ENCODE measurements at places on chromosomes 3 and 15.

GRCh38 chr15:64894395-64895056 is 17.2 kb upstream of the ANKDD1A start:
- H3K27ac ChIP-seq = peak overlapping the region; percentile 82
- peak overlapping the region; percentile 51 for H3K4me3 ChIP-seq
- H3K27me3 ChIP-seq = no peaks in the 10 kb centered on the region
- H3K4me1 ChIP-seq = peaks cover 71% of the 10 kb centered on the region
- DNase-seq = peak; percentile 82

GRCh38 chr3:152060701-152061100 is 187.3 kb downstream of the SUCNR1 start:
- no peak overlapping the region for H3K27ac ChIP-seq
- no peaks in the 10 kb centered on the region for H3K36me3 ChIP-seq
- H3K4me3 ChIP-seq = no peak overlapping the region

GRCh38 chr3:80439490-80439889 is 671.7 kb upstream of the ROBO1 start:
- no peaks in the 10 kb centered on the region for H3K4me1 ChIP-seq
- H3K4me3 ChIP-seq = no peak overlapping the region
- H3K27me3 ChIP-seq = no peaks in the 10 kb centered on the region
- H3K27ac ChIP-seq = no peak overlapping the region

GRCh38 chr3:71461749-71462483 is 121.6 kb downstream of the FOXP1 start:
- no peak for DNase-seq
- H3K4me3 ChIP-seq = no peak overlapping the region
- no peak overlapping the region for H3K27ac ChIP-seq
- peaks cover 9% of the 10 kb centered on the region for H3K36me3 ChIP-seq
- H3K27me3 ChIP-seq = no peaks in the 10 kb centered on the region

GRCh38 chr3:71513515-71513914 is 70.0 kb downstream of the FOXP1 start:
- H3K4me3 ChIP-seq = no peak overlapping the region
- no peaks in the 10 kb centered on the region for H3K36me3 ChIP-seq
- H3K27me3 ChIP-seq = no peaks in the 10 kb centered on the region
- H3K4me1 ChIP-seq = peaks cover 17% of the 10 kb centered on the region
- no peak overlapping the region for H3K27ac ChIP-seq

DNA sequence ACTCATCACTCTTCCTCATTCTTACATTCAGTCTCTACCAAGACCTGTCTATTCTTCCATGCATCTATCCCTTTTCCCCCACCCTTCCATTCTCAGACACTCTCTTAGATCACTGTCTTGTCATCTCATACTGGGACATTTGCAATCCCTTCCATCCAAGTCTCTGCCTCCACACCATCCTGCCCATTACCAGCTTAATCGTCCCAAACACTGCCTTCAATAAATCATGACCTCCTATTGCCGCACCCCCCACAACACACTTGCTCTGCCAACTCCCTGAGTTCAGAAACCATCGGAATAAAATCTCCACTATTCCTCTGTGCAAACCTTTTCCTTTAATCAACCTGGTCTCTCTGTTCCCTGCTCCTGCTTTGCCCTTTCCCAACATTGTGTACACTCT is 18.9 kb downstream of the MYH15 start:
- H3K27me3 ChIP-seq = no peaks in the 10 kb centered on the region
- H3K4me1 ChIP-seq = no peaks in the 10 kb centered on the region
- no peak overlapping the region for H3K27ac ChIP-seq

DNA sequence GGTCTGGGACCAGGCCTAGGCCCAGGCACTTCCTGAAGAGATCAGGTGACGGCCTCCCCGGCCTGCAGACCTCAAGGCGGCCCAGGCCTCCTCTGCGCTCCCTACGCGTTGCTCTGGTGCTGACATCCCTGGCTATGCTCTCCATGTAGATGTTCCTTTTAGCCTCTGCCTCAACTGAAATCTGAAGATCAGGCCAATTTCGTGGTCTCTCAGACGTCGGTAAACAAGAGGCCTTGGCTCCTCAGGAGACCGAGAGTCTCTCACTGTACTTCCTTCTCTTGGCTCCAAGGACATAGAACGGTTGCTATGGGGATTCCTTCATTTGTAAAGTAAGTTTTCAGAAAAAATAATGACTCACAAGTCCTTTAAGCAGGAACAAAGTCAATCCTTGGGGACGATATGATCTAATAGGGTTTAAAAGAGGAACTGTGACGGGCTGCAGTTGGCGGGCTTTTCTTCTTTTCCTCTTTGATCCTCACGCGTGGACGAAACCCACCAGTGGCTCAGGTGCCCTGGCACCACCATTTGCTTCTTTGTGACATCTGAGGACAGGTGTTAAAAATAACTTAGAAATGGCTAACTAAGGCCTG is 55.6 kb upstream of the CGNL1 start:
- H3K4me1 ChIP-seq = no peaks in the 10 kb centered on the region
- H3K4me3 ChIP-seq = no peak overlapping the region
- no peaks in the 10 kb centered on the region for H3K36me3 ChIP-seq

DNA sequence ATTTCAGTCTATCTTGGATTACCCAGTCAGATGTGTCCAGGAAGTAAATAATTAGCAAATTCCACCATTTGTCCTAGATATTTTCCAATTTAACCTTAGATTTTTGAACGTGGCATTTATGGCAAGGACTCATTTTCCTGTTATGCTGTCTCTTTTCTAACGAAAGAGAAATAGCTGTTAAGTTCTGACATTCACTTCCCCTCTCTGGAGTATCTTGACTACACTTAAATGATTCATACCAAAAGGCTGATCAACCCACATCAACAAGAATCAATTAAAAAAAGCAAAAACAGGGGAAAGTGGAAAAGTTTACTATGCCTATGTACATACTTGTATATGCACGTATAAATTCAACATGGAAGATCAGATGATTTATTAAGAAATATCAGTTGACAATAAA is 149.9 kb downstream of the FRMD5 start:
- H3K4me3 ChIP-seq = no peak overlapping the region
- no peak overlapping the region for H3K27ac ChIP-seq
- no peak for DNase-seq

- H3K27me3 ChIP-seq = no peaks in the 10 kb centered on the region
- no peaks in the 10 kb centered on the region for H3K4me1 ChIP-seq
- H3K36me3 ChIP-seq = no peaks in the 10 kb centered on the region
- no peak for DNase-seq
- H3K4me3 ChIP-seq = no peak overlapping the region
Measured at GRCh38 chr3:46666453-46666845, 27.0 kb downstream of the ALS2CL start.

- H3K4me1 ChIP-seq = peaks cover 12% of the 10 kb centered on the region
- H3K27me3 ChIP-seq = peaks cover 2% of the 10 kb centered on the region
- no peak for DNase-seq
- no peaks in the 10 kb centered on the region for H3K36me3 ChIP-seq
- H3K27ac ChIP-seq = no peak overlapping the region
- H3K4me3 ChIP-seq = no peak overlapping the region
Measured at GRCh38 chr3:130527426-130527825, 10.4 kb downstream of the COL6A6 start.

- no peaks in the 10 kb centered on the region for H3K4me1 ChIP-seq
- no peak overlapping the region for H3K4me3 ChIP-seq
- no peak overlapping the region for H3K27ac ChIP-seq
- no peak for DNase-seq
- no peaks in the 10 kb centered on the region for H3K27me3 ChIP-seq
- no peaks in the 10 kb centered on the region for H3K36me3 ChIP-seq
Measured at GRCh38 chr15:47678040-47678439, 39.3 kb upstream of the SEMA6D start.

DNA sequence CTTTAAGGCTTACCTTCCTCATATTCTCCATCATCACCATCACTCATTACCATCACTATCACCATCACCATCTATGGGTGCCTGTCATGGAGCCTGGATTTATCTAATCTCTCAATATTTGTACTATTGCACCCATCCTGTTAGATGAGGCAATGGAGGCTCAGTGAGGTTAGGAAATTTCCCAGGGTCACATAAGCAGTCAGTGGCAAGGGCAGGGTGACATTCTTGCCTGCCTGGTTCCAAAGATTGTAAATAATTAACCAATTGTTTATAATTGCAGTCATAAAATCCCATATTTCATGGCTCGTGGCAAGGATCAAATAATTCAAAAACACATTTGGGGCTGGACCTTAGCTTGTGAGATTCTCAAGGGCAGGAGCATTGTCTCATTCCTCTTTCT is 55.2 kb downstream of the MGLL start:
- H3K36me3 ChIP-seq = no peaks in the 10 kb centered on the region
- DNase-seq = no peak
- H3K4me1 ChIP-seq = peaks cover 9% of the 10 kb centered on the region

DNA sequence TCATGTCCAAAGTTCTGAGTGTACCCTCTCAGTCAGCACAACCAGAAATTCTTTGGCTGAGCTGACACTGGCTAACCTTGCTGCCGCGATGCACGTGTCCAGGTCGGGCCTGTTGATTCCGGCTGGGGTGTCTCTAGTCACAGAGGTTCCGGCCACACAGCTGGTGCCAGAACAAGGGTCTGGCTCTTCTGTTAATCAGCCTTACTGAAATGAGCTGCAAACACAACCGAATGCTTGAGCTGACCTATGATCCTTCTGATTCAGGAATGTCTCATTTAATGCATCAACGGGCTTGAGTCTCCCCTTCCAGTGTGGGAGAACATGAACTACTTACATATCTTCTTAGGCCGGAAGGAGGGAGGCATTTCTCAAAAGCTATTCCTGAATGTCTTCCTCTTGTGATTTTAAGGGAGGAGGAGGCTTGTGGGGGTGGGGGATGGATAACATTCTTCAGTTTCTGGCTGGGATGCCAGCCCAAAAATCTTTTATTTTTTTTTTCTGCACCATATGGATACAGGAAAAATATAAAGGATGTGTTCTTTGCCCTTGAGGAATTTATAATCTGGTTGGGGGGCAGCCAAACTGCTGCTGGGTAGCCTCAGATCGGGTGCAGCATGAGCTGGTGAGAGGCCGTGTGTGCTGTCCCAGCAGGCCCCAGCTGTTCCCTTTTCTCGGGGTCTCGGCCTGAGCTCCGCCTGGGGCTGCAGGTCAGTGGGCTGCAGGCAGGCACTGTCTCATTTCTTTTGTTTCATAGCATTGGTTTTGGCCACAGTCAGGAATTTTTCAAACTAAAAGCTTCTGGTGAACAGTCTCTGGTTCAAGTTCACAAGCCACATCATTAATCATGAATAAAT is 319.1 kb upstream of the TBL1XR1 start:
- H3K36me3 ChIP-seq = no peaks in the 10 kb centered on the region
- no peaks in the 10 kb centered on the region for H3K27me3 ChIP-seq
- no peak overlapping the region for H3K4me3 ChIP-seq
- no peak for DNase-seq
- no peak overlapping the region for H3K27ac ChIP-seq

DNA sequence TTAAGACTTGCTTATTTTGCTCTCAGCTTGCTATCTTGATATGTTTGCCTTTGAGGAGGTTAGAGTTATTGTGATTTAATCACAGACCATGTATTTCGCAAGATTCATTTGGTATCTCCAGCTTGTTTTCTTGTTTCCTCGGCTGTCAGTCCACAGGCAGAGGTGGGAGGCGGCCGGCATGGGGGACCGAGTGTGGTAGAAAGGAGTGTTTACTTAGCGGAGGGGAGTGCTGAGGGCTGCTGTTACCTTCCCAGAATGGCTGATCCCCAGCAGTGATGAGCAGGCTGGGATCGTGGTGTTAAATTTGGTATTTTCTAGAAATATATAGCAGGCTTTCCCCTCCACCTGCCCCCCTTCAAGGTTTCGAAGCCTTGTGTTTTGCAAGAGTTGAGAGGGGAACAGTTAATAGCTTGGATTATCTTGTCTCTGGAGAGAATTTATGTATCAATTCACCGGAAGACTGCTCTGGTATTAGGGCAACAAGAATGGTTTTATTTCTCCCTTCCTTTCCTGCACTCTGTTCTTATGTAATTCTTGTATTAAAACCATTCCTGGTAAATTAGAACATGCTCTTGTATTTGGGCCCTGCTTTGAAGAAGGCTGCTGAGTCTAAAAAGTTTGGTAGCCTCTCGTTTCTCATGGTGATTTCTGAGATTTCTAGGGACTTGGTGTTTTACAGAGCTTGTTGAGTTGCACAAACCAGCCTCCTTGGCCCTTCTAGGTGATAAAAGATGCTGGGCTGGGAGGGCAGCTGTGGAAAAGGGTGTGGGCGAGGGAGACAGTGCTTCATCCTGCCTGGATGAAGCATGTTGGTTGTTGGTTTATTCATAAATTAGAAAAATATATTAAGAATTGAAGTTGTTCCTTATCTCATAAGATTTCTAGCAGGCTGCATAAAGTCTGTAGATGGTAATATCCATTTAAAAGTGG is 151.4 kb downstream of the IGF1R start:
- no peak for DNase-seq
- H3K4me1 ChIP-seq = peaks cover 25% of the 10 kb centered on the region
- no peak overlapping the region for H3K4me3 ChIP-seq
- H3K27me3 ChIP-seq = peaks cover 4% of the 10 kb centered on the region
- no peak overlapping the region for H3K27ac ChIP-seq

DNA sequence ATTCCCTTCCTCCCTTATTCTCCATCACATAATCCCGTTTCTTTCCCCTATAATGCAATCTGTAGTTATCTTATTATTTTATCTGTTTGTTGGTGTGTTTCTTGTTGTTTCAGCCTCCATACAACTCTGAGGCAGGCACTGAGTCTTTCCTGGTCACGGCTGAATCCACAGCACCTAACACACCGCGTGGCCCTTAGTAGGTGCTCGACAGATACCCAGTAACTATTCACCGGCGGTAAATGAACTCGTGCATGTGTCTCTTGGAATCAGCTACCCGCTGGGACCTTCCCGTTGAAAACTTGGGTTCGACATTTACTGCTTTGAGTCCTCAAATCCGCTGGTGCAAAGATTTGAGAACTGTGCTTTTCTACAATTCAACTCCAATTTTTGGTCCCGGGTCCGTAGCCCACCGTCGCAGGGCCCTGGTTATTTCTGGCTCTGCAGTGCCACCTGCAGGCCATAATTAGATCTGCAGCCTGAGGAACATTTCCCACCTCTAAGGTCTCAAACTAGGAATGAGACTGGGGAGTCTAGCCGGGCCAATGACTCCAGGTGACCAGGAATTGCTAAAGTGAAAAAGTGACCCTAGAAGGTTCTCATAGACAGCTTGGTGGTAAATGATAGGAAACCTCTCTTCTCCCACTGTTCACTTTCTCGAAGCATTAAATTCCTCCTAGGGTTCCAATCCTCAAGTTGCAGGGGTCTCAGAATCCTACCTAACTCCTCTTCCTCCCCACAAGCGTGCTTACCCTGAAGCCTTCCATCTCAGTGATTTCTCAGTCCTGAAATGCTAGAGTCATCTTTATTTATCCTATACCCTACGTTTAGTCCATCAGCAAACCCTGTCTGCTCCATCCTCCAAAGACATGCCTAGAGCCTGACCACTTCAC is 40.0 kb upstream of the TRH start:
- H3K27me3 ChIP-seq = no peaks in the 10 kb centered on the region
- no peak overlapping the region for H3K27ac ChIP-seq
- H3K4me3 ChIP-seq = no peak overlapping the region
- peaks cover 8% of the 10 kb centered on the region for H3K4me1 ChIP-seq
- peak; percentile 14 for DNase-seq

- peaks cover 3% of the 10 kb centered on the region for H3K4me1 ChIP-seq
- H3K27ac ChIP-seq = no peak within 1 kb of the TSS
- no peaks in the 10 kb centered on the region for H3K36me3 ChIP-seq
Measured at GRCh38 chr3:192727032-192727847, at the start of gene FGF12. Gene FGF12, minus strand, starts transcription at chr3:192727541.
